ENCODE measurements at places on chromosomes 3 and 15. TPM values are rescaled to one million over a fixed set of nuclear protein-coding genes. Genes with fewer than 3 reads are reported as not detected.

DNA sequence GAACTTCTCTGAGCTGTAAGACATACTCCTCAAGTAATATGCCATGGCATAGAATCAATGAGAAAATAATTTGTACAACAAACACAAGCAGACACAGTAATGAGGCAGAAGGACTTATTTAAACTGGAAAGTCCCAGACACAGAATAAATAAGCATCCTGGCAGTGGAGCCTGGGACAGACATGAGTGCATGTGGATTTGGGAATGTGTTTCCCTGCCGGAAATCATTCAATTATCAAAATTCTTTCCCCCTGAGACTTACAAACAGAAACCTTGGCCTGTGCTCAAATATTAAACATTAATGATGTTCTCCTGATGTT, 520.1 kb downstream of the ROBO1 start:
- peak; percentile 46 for DNase-seq

- DNase-seq: no peak
These were observed 242.5 kb downstream of the CADPS start for GRCh38 chr3:62632510-62633294.

GRCh38 chr3:44424758-44425157, 52.7 kb downstream of the ZNF445 start:
- DNase-seq: no peak

GRCh38 chr15:59828861-59829260, 139.7 kb upstream of the BNIP2 start:
- no peak for DNase-seq

GRCh38 chr3:88059380-88060170, 520 bp downstream of the ZNF654 start:
- DNase-seq: no peak

DNA sequence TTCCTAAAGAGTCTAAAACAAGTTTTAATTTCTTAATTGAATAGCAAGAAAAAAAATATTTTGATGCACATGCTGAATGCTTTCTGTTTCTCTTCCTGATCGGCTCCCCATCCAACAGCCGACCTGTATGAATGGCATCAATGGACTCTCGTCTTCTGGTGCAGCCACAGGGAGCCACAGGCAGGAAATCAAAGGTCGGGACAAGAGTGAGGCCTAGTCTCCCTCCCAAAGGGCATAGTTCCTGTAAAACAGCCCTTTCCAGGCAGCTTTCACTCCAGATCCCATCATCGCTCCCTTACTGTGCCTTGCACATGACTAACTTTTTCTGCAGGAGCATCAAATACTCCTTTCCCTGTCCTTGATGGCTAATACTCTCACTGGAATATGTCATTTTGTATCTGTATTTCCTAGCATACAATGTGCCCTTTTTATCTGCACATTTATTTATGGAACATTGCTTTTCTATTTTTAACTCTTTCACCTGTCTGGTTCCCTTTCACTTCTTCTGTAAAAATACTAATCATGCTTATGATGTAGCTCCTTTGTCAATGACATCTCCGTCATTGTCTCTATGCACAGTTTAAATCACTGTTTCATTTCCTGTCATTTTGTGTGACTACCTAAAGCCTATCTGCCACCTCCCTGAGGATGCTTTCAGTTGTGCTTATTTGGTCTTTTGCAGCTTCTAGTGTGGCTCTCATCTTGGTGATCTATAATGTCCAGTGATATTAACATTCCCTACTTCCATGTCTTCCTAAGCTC, 326.2 kb downstream of the CTNNB1 start:
- DNase-seq: no peak

DNA sequence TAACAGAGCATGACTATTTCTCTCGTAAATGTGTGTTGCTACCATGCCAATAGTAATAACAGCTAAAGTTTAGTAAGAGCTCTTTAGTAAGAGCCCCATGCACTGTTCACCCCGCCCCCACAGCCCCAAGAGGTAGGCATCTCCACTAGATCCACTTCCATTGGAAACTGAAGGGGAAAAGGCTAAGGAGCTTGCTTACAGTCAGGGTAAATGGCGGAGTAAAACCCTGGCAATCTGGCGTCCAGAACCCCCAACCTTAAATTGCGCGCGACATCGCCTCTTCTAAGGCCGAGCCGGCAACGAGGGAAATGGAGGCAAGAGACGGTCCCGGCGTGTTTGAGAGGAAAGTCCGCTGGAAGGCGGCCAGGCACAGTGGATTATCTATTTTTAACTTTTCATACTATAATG, 654 bp upstream of the C3orf38 start:
- DNase-seq: peak; percentile 6

SHC4 gene
- polyA plus RNA-seq: 2.5 TPM

POLQ gene
- polyA plus RNA-seq: 4.7 TPM

WDR72 gene
- 59.2 TPM for polyA plus RNA-seq

PLSCR2 gene
- polyA plus RNA-seq: 1.2 TPM

Data from renal cortex interstitium (tissue), 15 donors.